Nucleus accumbens (tissue), 56 donors: ENCODE measurements at places on chromosomes 2 and 18.

GRCh38 chr2:98793897-98794830, 63.2 kb upstream of the MGAT4A start:
- no peak for DNase-seq

DNA sequence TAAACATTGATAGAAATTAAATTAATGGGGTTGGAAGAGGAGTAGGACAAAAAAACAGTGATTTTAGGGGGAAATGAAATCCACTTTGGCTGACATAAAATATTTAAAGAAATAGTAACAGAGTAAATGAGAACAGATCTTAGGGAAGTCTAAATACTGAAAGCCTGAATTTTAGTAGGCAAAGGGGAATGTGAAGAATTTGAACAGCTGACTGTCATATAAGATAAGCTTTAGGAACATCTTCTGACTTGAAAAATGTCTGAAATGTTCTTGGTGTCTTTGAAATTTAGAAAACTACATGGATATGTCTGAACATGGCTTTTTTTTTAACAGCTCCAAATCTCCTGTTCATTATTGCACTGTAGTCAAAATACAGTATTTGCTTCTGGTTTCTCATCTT, 150.3 kb downstream of the CALCRL start:
- DNase-seq = no peak

DNA sequence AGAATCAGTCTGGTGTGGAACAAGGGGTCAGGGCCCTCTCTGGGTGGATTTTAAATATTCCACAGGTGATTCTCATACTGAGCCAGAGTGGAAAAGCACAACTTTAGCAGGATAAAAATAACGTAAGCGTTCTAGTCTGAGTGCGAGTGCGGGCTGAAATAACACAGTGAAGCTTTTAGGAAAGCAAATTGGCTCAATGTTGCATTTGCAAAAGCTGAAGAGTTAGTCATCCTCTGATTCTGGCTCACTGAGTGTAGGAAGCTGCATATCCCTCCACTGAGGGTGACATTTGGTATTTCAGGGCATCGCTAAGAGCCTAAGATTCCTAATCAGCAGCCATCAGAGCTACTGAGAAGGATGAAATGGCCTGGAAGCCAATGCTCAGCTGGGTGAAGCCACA, 134.7 kb downstream of the RIF1 start:
- DNase-seq = no peak

- no peak for DNase-seq
Measured at GRCh38 chr2:158808426-158808825, 13.3 kb downstream of the DAPL1 start.

- DNase-seq = no peak
Measured at GRCh38 chr2:124048664-124049063, 23.6 kb downstream of the CNTNAP5 start.

DNA sequence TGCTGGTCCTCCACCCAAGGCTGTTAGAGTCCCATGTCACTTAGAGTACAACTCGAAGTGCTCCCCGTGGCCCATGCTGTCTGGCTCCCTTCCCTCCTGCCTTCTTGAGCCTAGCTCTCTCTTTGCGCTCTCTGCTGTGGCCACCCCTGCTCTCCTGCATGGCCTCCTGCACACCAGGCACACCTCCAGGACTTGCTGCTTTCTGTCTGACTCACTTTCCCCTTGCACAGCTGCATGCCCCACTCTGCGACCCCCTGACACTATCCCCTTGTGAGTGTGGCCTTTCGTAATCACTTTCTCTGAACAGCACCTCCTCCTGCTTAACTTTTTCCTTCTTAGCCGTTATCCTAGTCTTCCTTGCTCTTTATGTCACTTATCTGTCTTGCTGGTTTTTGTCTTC, 343.6 kb downstream of the TGIF1 start:
- no peak for DNase-seq

DNA sequence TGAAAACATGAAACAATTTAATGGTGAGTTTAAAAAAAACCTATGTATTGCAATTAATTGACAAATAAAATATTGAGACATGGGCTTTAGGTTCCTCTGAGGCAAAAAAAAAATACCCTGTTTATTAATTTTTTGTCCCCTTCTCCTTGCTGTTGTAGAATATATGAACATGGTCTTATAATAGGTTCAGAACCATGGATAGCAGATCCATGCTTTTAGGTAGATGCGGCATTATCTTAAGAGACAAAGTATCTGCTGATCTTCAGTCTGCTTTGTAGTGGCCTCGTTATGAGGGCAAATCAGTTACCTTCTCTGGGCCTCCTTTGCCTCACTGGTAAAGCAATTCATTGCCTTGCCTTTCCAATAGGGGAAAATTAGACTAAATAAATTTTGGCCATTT, 850.7 kb downstream of the NRXN1 start:
- DNase-seq = no peak

DNA sequence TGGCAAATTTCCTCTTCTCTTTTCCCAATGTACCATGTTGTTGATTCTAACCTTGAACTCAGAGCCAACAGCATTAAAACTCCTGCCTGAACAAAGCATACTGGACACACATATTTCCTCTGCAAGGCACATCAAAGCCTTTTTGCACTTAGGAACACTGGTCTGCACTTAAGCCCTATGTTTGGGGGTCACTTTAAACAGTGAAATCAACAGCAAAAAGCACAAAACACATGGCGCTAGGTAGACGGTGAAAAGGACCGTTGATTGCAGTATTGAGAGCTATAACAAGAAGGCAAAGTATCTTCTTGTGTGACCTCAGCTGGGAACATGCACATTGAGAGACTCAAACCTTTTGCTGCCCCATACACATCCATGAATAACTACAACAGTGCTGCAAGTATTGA, 83.9 kb upstream of the SH3BP4 start:
- DNase-seq = no peak

DNA sequence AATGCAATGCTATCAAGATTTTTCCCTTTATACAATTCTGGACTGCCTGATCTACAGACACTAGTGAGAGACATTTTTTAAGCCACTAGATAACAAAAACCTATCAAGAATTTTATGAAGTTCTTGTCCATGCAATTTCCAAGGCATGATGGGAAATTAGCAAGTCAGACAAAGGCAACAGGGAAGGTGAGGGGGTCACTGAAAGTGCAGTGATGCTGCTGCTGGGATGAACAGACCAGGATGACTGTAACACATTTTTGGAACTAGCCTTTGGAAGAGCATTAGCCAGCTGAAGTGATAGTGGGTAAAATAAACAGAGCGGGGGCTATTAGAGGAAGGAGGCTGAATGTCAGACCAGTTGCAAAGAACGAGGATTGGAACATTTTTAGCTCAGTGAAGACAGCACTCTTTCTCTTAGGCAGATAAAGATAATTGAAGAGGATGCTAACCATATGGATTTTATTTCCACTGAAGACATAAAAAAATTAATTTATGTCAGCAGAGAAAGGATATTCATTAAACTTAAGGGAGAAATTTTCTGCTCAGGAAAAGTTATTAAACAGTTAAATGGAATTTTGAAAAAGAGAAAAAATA, 17.9 kb downstream of the NRXN1 start:
- DNase-seq = no peak

DNA sequence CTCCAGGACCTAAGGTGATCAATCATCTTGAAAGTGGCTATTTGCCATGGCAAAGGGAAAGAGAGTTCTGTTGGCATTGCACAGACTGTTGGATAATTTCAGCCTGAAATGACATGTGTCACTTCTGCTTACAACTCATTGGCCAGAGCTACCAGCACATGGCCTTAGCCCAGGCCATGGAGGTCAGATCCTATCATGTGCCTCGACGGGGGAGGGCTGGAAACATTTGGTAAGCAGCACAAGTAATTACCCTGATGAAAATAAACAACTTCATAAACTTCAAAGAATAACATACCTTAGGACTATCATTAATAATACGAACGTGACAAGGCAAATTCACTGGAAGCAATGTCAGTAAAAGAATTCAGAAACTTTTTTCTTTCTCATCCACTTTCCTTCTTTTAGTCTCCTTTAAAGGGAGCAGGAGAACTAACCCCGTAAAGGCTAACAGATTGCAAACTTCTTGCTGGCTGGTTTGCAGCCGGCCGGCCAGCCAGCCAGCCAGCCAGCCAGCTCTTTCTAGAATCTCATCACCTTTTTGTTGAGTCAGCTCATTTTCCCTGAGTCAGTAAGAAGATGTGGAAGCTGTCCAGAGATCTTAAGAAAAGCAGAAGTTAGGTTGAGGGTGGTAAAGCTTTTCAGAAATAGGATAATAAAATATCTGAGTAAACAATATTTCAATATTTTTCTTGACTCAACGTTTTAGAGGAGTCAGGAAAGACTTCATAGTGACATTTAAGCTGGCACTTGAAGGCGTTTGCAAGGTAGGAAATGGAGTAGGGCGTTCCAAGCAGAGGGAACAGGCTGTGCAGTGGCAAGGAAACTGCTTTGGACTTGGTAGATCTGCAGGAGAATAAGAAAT, 31.9 kb downstream of the CNRIP1 start:
- peak; percentile 3 for DNase-seq

GRCh38 chr2:211516537-211516936, 960.1 kb downstream of the CPS1 start:
- no peak for DNase-seq

GRCh38 chr18:31206787-31207381, 44.2 kb upstream of the DSC1 start:
- no peak for DNase-seq

DNA sequence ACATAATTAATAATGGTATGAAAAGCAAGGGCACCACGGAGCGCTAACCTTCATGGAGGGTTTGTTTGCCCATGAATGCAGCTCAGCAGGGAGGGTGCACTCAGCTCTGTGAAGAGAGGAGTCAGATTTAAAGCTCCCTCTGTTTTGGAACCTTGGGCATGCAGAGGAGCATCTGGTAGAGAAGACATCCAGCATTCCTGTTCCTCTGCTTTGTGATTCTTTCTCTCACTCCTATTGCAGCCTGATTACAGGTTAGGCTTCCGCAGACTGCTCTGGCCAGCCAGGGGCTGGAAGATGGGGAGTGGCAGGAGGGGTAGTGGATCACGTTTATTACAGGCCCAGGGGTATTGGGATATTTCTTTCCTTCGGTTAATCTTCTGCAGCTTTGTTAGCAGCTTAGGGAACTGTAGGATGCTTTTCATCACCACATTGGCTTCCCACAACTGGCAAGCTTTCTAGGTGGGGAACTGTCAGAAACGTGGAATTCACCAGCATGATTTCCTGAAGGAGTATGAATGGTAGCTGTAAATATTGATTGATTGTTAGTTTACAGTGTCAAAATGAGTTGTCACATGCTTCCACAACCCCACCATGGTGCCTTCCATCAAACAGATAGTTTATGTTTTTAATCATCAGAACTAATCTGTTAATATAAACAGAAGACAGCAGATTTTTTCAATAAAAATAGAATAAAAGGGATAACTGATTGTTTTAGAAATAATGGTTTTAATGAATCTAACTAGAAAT, 201.1 kb downstream of the VAPA start:
- no peak for DNase-seq

DNA sequence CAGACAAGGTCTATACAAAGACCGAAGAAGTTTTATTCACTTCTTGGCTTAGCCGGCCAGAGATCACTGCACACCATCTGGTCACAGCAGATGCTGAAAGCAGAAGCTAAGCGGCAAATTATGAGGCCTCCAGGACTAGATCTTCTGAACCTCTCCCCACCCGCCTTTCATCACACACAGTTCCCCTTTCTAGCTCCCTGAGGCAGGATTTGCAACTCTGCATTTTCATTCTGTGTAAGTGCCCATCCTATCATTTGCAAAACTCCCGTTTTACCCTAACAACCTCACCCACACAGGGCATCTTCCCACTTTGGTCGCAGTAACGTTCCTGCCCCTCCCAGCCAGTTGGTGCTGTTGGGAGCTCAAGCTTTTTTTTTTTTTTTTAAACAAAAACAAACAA, 3.1 kb upstream of the MOB1A start:
- no peak for DNase-seq
